Stimulated activated CD4-positive, alpha-beta T cell treated with anti-CD3 and anti-CD28 coated beads, Interleukin-1b, Interleukin-23, amount 100 ng/mL, for 24 hours (primary cell): ENCODE measurements at places on chromosomes 11 and 22.
A peak's percentile ranks its signal among the peaks of the same experiment; 100 is the strongest.

DNA sequence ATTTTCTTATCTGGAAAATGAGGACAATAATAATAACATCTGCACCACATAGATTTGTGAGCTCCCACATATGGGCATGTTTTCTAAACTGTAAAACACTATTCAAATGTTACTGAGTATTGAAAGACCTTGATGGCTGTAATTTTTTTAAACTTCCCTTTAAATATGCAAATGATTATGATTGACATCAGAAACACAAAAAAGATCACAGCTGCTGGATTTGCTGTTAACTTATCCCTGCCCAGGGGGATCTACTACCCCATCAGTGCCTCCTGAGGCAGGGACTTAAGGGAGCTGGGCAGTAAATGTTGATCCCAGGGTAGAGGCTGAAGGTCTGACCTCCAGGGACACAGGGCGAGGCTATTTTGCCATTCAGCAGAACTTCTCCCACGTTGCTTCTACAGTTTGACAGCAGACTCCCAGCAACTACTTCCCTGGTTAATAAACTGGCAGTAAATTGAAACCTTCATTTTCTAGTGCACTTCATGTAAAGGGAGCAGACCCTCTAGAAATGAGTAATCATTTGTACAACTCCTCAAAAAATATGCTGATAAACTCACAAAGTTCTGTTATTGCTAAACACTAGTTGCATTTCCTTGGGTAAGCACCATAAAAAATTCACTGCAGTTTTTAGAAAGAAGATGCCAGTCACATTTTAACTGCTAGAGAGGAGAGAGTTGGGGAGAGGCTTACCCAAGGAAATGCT is 20.3 kb downstream of the TMPRSS5 start:
- no peak for DNase-seq

DNA sequence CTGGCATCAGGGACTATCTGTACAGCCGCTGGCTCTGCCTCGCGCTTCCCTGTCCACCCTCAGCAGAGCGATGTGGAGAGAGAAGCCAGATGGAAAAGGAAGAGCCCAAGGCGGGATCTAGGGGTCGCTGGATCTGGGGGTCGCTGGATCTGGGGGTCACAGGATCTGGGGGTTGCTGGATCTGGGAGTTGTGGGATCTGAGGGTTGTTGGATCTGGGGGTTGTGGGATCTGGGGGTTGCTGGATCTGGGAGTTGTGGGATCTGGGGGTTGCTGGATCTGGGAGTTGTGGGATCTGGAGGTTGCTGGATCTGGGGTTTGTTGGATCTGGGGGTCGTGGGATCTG is 2.0 kb upstream of the MS4A10 start:
- DNase-seq = no peak

DNA sequence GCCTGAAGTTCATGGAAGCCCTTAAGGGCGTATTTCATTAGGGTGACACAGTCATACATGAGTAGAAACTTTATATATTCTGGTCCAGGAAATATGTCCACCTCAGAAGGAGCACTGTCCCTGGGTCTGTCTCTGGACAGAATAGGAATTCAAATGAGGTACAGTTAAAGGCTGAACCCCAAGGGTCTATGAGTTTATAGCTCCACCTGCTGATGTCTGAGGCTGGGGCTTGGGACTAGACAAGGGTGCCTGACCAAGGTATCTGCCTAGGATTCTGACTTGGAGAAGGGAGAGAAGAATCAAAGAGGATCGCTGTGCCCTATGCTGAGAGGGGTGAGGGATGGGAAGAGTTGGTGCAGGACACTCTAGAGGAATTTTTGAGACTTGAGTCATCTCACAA is 14.9 kb downstream of the HEPHL1 start:
- no peak for DNase-seq

- DNase-seq = no peak
Observed at GRCh38 chr11:20015101-20015500, 145.2 kb downstream of the DBX1 start.

GRCh38 chr11:68273026-68273738 is 1.4 kb upstream of the C11orf24 start:
- no peak for DNase-seq

- no peak for DNase-seq
Observed at GRCh38 chr11:22479971-22480720, 142.0 kb downstream of the SLC17A6 start.

DNA sequence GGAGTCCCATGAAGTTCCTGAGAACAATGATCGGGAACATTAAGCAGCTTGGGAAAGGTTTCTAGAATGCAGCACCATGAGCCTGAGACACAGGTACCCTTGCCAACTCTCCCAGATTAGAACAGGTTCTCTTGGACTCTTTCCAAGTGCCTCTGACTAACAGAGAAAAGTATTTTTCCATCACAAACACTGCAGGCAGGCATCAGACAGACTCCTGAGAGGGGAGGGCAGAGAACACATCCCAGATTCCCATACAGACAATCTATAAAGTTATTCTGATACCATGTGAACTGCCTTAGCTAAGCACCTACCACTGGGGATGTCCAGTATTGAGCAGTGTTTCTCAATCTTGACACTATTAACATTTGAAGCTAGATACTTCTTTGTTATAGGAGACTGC is 27.3 kb downstream of the SERGEF start:
- DNase-seq = no peak

DNA sequence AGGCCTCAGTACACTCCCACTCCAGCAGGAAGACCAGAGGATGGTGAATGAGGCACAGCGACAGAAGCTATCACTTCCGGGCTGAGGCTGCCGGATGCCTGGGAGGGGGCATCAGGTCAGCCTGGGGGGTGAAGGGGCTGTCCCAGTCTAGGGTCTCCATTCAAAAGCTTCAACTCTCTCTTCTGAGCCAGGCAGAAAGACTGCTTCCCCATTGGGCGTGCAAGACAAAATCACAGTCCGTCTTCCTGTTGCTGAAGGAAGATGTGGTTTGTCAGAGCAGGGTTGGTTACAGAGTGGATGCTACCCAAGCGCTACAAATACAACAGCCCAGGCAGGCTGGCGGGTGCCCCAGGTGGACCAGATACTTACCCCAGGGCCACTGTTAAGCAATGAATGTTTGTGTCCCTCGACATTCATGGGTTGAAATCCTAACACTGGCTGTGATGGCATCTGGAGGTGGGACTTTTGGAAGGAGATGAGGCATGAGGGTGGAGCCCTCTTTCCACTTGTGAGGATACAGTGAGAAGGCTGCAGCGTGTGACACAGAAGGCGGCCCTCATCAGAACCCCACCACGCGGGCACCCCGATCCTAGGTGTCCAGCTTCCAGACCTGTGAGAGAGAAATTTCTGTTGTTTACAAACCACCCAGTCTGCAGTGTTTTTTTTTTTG is 12.0 kb downstream of the UPK3A start:
- DNase-seq = no peak

GRCh38 chr22:44020981-44021380 is 3.1 kb upstream of the PARVB start:
- no peak for DNase-seq

- no peak for DNase-seq
Observed at GRCh38 chr11:8070417-8071115, 10.4 kb upstream of the TUB start.

GRCh38 chr22:34587357-34588356 is 478.3 kb upstream of the ISX start:
- DNase-seq = no peak

DNA sequence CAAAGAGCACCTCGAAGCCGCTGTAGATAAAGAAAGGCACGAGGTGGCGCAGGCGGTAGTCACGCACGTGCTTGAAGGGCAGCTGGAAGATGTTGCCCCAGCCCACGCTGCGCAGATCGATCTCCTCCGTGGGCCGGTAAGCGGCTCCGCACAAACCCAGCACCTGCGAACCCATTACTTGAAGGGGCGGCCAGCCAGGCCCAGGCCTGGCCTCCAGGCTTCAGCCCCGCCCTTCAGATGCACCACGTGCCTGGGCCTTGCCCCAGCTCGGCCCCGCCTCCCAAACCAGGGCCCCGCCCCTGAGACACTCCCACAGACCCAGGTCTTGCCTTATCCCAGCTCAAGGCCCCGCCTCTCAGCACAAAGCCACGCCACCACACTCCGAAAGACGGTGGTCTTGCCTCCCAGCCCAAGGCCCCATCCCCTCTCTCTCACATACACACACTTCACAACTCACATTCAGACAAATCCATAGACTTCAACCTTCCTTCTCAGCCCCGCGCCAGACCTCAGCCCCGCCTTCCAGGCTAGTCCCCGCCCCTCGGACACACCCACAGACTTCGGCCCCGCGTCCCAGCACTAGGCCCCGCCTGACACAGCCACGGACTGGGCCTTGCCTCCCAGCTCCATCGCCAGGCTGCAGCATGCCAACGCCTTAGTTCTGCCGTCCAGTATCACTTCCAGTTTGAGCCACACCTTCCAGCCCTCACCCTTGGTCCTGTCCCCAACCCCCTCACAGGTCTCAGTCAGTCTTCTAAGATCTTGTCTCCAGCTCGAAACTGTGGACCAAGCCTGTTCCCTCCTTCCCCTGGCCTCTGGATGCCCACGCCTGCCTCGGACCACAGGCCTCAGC is 7.0 kb downstream of the UNC93B1 start:
- DNase-seq = peak; percentile 40
